ENCODE measurements at places on chromosomes 5 and 9.

- DNase-seq: no peak
Observed at GRCh38 chr5:76294573-76294972, 108.5 kb upstream of the IQGAP2 start.

DNA sequence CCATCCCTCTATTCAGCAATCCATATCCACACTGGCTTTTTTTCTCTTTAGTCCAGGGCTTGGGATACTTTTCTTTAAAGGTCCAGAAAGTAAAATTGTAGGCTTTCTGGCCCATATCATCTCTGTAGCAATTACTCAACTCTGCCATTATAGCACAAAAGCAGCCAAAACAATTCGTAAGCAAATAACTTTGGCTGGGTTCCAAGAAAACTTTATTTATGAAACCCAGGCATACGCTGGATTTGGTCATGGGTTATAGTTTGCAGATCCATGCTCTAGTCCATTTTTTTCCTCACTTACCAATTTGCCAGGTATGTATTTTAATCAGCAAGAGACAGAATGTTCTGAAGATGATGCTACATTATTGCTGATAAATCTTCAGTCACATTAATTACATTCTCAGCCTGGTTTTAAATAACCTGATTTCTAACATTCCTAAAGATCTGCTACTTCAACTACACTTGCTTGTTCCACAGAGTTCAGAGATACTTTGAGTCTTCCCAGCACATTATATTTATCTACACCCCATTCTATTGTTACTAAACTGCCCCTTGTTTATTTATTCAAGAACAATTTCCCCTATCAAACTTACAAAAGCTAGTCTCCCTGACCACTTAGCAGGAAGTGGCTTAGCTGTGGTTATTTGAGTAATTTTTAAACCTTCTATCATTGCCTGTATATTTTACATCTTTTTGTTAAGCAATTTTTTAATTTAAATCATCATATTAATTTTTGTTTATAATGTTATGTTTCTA is 161.0 kb downstream of the ISL1 start:
- DNase-seq: no peak

DNA sequence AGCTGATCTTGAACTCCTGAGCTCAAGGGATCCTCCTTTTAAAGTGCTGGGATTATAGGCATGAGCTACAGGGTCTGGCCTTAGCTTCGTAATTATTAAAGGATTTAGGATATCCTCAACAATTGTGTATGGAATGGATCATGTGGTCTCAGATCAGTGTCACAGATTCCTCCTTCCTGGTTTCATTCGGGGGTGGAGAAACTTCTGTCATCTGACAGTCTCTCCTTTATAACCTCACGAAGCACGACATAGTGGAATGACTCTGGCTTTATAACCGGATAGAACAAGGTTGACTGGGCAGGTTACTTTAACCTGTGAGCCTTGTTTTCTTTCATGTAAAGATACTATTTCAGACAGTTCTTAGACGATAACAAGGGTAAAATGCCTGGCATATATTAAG is 4.4 kb upstream of the GNG10 start:
- DNase-seq: no peak

DNA sequence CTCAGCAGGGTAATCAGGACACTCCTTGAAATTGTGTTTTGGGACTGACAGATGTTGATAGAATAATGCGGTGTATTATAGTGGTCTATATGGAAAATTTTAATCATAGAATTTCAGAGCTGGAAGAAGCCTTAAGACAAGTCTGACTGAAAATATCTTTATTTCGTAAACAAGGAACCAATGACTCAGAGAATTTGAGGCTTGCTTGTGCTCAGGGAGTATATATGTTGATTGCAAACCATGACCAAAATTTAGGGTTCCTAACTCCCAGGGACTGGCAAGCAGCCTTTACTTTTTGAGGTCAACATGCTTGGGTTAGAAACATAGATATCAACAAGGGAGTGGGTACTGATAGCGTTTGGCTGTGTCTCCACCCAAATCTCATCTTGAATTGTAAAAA is 287.2 kb downstream of the CD180 start:
- DNase-seq: no peak

- no peak for DNase-seq
Observed at GRCh38 chr9:14103115-14103514, 210.8 kb downstream of the NFIB start.

DNA sequence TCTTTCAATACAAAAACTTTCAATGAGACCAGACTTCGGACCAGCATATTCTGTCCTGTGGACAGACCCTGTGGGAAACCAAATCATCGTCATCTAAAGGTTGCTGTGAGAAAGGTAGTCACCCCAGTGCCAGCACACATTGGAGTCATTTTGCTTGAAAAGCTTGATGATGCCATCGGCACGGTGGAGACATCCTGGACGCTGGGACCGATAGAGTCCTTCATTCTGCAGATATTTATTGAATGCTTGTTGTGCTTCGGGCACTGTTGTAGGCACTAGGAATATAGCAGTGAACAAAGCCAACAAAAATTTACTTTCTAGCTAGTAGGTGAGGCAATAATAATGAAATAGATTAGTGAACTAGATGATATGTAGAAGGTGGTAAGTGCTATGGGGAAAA is 34.9 kb downstream of the SNX18 start:
- no peak for DNase-seq

- DNase-seq: no peak
Observed at GRCh38 chr5:151154931-151155774, 2.4 kb downstream of the ANXA6 start.
